Astrocyte (in vitro differentiated cells and primary cell): ENCODE measurements at places on chromosomes 1 and 21. TPM values are rescaled to one million over a fixed set of nuclear protein-coding genes. Genes with fewer than 3 reads are reported as not detected.
A peak's percentile ranks its signal among the peaks of the same experiment; 100 is the strongest.

- DNase-seq: no peak
Observed at GRCh38 chr1:13664451-13664850, 35.5 kb upstream of the PRDM2 start.

DNA sequence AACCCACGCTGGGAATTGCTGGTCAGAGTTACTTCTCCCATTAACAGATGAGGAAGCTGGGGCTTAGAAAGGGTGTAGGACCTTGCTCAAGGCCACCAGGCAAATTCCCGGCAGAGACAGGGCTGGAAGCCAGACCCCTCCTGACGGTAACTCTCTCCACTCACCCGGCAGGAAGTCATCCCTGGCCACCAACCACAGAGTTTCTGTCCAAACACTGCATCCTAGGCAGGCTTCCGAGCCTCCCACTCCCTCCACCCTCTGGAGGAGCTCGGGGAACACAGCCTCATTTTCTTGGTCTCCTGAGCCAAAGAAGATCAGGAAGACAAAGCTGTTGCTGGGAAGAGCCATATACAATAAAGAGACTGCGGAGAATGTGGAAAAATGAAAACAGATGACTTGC is 25.0 kb upstream of the ZNF436 start:
- DNase-seq: peak; percentile 90

- no peak for DNase-seq
Observed at GRCh38 chr1:15261155-15262002, 14.4 kb downstream of the FHAD1 start.

DNA sequence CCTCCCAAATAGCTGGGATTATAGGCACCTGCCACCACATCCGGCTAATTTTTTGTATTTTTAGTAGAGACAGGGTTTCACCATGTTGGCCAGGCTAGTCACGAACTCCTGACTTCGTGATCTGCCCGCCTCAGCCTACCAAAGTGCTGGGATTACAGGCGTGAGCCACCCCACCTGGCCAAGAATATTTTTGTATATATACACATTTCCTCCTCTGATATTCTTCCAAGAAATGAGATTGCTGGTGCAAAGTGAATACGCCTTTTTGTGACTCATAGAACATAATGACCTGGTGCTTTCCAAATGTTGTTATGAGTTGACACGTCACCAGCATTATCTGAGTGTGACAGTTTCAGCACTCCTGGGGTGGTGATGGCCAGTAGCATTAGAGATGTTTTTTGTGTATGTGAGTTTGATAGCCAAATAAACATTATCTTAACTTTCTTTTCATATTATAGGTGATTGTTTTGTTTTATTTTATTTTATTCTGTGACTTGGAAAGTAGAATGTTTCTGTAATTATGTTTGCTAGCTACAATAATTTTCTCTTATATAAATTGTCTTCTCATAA is 54.9 kb downstream of the KCNK1 start:
- DNase-seq: peak; percentile 78

CLCA1 gene
- not detected in 2 replicates for total RNA-seq

DNA sequence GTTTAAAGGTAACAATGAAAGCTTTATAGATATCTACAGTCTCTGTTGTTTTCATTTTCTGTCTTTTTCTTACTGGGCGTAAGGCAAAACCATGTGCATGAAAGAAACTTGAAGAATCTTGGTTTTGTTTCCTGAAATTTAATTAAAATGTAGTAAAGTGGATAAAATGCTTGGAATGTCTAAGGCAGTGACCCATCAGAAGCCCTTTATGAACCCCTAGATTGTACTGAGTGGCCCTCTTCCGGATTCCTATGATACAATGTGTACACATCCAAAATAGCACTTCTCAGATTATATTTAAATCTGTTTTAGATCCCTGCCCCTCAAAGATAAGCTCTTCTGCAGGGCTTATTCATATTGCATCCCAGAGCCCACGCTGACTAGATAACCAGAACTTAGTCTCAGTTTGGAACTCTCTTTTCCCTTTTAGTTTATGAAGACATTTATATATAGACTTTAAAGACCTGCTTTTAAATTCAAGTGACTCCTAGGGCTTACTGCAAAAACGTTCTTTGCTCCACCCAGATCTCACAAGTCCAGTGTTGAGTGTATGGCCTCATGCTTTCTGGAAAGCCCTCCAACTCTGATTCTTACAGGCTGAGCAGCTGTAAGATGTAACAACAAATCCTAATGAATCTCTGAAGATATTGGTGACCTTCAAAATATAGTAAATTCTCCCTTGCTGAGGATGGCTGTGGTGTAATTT is 142.9 kb downstream of the LRRC7 start:
- no peak for DNase-seq

GRCh38 chr21:26837539-26837938 is 7.7 kb downstream of the ADAMTS1 start:
- DNase-seq: no peak

DNA sequence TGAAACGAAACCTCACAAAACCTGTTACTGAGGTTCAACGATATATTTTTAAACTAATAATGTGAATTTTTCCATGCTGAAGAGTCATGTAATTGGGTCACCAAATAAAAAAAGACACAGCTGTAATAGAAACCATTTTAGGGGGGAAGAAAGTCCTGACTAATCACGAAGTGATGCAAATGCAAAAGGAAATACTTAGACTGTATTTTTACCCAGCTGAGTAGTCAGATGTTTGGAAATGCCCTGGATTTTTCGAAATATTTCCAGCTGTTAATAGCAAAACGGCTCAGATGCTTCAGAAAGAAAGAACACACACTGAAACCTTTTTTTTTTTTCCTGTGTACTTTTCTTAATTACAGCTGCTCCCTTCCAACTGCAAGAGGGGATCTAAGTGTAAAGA is 210.3 kb downstream of the SETD4 start:
- peak; percentile 35 for DNase-seq

DNA sequence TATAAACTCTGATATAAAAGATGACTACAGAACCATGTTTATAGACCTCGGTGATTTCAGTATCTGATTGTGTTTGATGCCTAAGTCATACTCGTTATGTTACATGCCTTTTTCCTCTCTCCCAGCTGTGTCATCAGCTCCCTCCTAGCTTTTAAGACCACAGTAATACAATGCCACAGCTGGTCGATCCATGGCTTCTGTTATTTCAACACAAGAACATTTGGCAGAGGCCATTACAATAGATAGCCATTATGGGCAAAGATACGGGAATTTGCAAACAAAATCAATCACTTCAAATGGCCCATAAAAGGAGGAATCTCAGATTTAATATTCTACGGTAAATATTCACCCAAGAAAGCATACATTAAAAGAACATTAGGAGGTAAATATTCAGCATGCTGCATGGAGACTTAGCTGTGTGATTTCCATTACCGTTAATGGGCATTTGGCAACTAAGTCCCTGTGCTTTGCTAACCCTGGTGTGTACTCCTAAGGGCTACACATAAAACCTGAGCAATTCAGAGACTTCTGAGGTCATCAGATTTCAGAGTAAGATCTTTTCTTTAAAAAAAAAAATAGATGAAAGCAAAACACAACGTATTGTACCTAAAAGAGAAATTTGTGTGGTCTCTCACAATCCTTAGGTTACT is 153.4 kb downstream of the PIGK start:
- DNase-seq: no peak

XPR1 gene
- 35.2 and 36.0 TPM in 2 replicates for total RNA-seq

- no peak for DNase-seq
Observed at GRCh38 chr1:93600663-93601062, 81.0 kb downstream of the BCAR3 start.

CLCNKB gene
- 0.36 and 0.64 TPM in 2 replicates for total RNA-seq

GRCh38 chr1:98688110-98688739 is 26.7 kb downstream of the SNX7 start:
- DNase-seq: no peak

PPOX gene
- total RNA-seq: 17.0 and 20.0 TPM in 2 replicates

SPRR1B gene
- total RNA-seq: 0.39 and 0.50 TPM in 2 replicates

MROH9 gene
- not detected in 2 replicates for total RNA-seq

GRCh38 chr1:216223486-216223885 is 199.8 kb downstream of the USH2A start:
- DNase-seq: no peak

SERTAD4 gene
- total RNA-seq: 2.9 and 4.6 TPM in 2 replicates

- DNase-seq: peak; percentile 86
Observed at GRCh38 chr1:183600136-183600535, 9.9 kb upstream of the NCF2 start.

- no peak for DNase-seq
Observed at GRCh38 chr1:36304970-36305914, 926 bp upstream of the SH3D21 start.

UMODL1 gene
- total RNA-seq: 0.10 TPM in 1 of 2 replicates, not detected in the other

SYT11 gene
- 22.1 and 22.3 TPM in 2 replicates for total RNA-seq

ELAVL4 gene
- total RNA-seq: not detected in 2 replicates

- DNase-seq: no peak
Observed at GRCh38 chr21:22062472-22063139, 1064.4 kb downstream of the NCAM2 start.

DNA sequence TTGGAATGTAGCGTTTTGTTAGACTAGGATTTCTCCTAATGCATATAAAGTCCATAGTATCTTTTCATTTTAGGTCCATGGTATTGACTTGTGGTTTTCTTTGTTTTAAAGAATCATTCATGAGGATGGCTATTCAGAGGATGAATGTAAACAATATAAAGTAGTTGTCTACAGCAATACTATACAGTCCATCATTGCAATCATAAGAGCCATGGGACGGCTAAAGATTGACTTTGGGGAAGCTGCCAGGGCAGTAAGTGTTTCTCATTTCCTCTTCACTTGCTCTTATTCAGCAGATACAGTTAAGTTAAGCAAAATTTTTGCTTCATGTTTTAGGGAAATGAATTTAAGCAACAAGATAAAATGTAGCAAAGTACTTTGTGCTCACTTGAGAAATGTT is 25.4 kb downstream of the GNAI3 start:
- no peak for DNase-seq

- no peak for DNase-seq
Observed at GRCh38 chr1:55194851-55195250, 20.3 kb downstream of the USP24 start.

DNA sequence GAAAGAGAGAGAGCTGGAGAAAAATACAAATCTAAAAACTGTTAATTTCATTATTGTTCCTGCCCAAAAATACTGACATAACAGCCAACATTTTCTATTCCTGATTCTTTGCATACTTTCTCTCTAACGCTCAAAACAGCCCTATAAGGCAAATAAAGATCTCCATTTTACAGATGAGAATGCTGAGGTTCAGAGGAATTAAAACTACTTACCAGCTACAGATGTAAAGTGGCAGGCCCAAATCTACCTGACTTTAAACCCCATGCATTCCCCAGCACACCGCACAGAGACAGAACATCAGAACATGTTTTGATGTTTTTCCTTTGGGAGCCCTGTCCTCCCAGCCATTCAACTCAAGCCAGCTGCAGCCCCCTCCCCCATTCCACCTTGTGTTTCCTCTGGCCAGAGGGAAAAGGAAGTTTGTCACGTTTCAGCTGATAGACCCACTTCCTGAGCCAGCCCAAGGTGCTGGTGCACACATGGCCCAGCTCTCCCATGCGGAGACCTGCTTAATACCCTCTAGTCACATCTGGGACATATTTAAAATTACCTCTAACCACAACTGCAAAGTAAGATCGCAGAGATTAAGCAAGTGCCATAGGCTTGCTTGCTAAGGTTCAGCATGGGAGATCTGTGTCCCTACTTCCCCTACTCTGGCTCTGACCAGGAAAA is 133.1 kb upstream of the NFIA start:
- no peak for DNase-seq

DNA sequence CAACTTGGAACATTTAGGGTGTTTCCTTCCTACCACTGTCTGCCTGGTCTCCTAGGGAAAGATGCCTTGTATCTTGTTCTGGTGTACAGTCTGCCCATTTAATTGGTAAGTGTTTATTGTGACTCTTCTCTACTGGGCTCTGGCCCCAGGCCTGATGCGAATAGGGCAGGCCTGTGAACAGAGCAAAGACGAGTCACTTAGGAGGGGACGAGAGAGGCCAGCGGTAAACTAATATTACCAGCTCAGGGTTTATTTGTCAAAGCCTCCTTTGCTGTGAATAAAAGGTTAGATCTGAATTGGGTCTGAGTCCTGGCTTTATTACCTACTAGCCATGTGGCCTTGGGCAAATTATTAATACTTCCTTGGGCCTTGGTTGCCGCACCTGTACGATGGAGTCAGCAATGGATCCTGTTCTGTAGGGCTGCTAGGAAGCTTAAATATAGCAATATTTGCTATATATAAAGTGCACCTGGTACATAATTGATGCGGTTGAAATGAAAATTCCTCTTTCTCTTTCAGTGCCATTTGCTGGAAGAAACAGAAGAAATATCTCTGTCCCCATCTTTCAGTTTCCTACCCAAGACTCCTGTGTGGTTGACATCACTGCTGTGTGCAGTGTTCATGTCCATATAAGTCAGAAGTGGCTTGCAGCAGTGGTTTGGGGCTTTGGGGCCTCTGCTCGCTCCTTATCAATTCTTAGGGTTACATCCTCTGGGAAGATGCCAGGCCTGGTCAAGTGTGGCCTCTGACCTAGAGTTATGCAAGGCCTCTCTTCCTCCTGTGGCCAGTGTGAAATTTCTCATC is 32.4 kb downstream of the MAPKAPK2 start:
- no peak for DNase-seq
